ENCODE measurements at places on chromosomes 2 and 18.

GRCh38 chr18:59718108-59718463, 20.9 kb upstream of the CCBE1 start:
- no peak for DNase-seq

- peak; percentile 85 for DNase-seq
These were observed 17.1 kb upstream of the VPS4B start for GRCh38 chr18:63439334-63439733.

GRCh38 chr18:11828786-11829432, 22.3 kb upstream of the CHMP1B start:
- DNase-seq: no peak

GRCh38 chr2:101047075-101047766, 45.1 kb downstream of the RPL31 start:
- no peak for DNase-seq

- peak; percentile 55 for DNase-seq
These were observed 4.4 kb downstream of the ACTR3 start for GRCh38 chr2:113894156-113894743.

DNA sequence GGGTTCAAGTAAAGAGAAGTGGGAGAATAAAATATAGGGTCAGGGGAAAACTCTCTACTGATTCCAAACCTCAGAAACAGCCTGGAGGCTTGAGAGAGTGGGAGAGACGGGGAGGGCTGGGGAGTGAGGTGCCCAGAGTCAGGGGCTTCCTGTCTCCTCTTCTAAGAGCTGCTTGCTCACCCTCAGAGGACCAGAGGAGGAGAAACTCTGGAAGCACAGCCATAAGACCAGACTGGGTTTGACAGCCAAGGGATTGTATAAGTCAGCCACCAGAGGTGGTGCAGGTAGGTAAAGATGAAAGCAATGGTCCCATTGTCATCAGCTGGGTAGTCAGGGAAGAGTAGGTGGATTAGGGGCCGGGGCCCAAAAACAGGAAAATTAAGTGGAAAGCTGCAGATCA, 259.4 kb downstream of the TNS1 start:
- no peak for DNase-seq

- DNase-seq: no peak
These were observed 151.4 kb downstream of the TWIST2 start for GRCh38 chr2:238999291-238999741.

DNA sequence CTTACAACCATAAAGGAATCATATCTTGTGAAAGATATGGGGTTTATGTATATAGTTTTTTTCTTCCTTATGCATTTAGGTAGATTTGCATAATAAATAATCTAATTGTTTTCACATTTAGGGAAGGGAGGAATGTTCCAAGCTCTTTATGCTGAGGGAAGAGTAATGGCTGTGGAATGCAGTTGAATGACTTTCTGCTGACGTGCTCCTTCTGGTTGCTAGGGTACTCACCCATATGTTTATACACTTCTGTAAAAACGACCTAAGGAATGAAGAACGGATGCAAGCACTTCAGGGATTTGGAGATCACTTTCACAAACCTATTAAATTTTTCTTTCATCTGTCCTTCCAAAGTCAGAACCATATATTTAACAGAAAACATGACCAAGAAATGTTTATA, 29.2 kb upstream of the PPP4R1 start:
- no peak for DNase-seq

- peak; percentile 25 for DNase-seq
These were observed 80.5 kb downstream of the EHBP1 start for GRCh38 chr2:62785810-62786597.

DNA sequence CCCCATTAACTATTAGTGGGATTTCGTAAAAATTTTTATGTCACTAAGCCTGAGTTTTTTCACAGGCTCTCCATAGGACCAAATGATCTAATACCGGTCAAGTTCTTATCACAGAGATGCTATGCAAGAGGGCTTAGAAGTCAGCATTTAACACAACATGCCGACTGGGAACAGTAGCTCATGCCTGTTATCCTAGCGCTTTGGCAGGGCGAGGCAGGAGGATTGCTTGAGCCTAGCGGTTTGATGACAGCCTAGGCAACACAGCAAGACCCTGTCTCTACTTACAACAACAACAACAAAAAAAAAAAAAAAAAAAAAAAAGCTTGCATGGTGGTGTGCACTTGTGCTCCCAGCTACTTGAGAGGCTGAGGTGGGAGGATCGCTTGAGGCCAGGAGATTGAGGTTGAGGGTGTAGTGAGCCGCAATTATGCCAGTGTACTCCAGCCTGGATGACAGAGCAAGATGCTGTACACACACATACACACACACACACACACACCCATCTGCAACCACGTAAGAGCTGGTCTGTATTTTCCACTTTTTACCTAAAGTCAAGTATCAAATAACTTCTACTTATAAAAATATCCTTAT, 67.6 kb upstream of the FAM124B start:
- DNase-seq: no peak

DNA sequence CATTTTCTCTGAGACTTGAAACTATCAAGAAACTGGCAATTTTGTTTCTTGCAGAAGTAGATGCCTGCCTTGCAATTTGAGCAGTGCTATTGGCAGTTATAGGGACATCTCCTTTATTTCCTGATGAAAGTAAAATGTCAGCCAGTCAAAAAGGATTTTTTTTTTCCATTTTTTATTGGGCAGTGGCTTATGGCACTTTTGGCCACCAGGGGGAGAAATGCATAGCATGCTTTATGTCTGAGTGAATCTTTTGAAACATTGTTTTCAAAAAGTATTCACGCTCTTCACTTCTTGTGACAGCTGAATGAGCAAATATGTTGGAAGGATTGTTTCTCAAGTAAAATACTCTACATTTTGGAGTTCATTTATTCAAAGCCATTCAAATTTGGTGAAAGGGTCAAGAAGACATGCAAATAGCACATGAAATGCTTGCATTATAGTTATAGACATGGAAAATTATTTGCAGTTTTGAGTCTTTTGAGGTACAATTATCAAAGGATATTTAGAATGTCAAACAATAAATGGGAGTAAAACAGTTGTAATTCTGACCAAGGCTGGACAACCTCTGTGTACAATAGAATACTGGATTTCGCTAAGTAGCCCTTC, 491.0 kb downstream of the CDH2 start:
- DNase-seq: peak; percentile 57

GRCh38 chr2:151156431-151156830, 105.2 kb downstream of the RBM43 start:
- no peak for DNase-seq

GRCh38 chr2:242060212-242060835, 190.8 kb downstream of the RTP5 start:
- DNase-seq: peak; percentile 4

GRCh38 chr2:27308359-27308881, at the start of gene UCN:
Gene UCN (minus strand): TSS chr2:27308445. CDS start chr2:27307895, 550 bp downstream.
- DNase-seq: peak; percentile 36

DNA sequence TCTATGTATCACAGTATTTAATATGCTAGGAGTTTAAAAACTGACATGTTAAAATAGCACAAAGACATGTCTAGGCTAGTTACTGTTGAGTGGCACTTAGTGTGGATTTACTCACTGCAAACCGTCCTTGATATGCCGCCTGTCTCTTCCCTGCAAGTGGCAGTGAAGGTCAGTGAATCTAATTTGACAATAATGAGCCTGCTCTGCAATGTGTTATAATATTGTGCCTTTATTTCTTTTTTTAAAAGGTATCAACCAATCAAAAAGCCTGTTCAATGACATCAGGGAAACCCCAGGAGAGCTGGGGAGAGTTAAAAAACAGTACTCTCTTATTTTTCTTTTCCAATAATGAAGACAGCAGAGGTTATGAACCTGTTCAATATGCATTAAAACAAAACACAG, 384.1 kb downstream of the ERBB4 start:
- no peak for DNase-seq

DNA sequence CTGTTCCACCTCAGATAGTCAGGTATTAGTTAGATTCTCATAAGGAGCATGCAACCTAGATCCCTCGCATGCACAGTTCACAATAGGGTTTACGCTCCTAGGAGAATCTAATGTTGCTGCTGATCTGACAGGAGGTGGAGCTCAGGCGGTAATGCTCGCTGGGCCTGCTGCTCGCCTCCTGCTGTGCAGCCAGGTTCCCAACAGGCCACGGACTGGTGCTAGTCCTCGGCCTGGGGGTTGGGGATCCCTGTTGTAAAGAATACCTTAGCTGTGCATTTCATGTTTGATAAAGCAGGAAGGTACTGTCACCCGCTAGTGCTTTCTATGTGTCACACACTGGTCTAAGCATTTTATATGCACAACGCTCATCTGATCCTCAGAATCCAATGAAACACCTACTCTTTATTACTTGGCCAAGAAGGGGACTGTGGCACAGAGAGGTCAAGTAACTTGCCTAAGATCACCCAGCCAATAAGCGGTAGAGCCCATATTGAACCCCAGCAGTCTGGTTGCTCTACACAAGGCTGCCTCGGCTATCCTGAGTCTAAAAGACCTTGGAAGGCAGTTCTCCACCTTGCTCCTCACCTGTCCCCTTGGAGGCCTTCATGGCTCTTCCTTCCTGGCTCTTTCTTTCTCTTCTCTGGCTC, 35.8 kb downstream of the SLC4A3 start:
- DNase-seq: no peak

DNA sequence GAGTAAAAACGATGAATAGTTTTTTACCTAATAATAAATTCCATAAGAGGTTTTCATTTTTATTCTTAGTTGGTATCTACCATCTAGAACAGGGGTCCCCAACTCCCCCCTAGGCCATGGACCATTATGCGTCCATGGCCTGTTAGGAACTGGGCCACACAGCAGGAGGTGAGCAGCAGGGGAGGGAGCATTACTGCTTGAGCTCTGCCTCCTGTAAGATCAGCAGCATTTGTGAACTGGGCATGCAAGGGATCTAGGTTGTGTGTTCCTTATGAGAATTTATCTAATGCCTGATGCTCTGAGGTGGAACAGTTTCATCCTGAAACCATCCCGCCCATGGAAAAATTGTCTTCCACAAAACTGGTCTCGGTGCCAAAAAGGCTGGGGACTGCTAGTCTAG, 5.9 kb downstream of the TIA1 start:
- no peak for DNase-seq

DNA sequence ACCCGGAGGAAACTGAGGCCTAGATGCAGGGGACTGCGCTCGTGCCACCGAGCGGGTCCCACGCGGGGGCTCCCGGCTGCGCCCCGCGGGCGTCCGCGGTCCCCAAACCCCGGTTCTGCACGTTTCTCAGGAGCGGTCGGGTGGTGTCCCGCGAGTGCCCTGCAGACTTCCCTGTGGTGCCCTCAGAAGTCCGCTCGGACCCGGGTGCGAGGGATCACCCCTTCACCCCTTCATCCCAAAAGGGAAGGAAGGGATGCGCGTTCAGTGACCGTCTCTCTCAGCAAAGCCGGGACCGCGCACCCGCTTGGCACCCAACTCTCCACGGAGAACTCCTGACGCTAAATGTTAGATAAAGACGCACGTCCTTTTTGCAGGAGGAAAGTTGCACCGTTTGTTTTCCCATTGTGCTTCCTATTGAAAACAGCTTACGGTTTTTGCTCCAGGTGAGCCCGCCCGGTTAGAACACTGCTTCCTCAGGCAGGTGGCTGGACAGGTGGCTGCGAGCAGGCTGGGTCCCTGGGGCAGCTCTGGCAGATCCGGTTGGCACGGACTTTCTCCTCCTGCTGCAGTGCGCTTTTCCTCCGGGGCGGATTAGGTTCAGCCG, 779 bp downstream of the DGKD start:
- peak; percentile 50 for DNase-seq

- DNase-seq: no peak
These were observed 21.2 kb downstream of the PARD3B start for GRCh38 chr2:204566439-204566838.

DNA sequence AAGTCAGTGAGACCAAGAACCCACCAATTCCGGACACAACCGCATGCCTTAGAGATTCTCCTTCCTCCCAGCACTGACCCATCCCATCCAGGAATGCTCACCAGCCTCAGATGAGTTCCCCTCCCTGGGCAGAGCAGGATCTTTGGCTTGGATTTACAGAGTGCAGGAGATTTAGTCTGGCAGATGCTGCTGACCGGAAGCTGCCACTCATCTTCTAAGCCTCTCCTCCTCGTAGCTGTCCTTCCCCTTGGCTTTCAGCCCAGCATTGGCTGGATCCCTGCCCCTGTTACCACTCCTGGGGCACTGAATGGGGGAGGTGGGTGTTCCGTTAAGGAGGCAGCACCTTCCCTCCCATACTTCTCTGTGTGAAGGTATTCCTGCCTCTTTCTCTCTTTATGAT, 53.2 kb downstream of the VWA3B start:
- no peak for DNase-seq

DNA sequence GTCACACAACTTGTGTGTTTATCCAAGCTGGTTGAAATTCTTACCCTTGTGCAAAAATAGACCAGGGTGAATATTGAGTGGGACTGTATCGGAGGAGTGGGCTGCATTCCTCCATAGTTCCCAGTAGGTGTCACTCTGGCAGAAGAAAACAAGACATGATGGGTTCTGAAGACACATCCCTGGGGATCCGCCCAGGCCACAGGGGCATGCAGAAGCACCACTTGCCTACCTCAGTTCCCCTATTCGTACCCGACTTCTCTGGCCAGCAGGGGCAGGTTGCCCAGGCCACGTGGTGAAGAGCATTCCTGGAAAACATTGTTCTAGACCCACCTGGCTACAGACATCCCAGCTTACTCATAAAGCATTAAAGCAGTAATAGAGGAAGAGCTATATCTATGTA, 168.2 kb downstream of the FAM210A start:
- DNase-seq: peak; percentile 84

- peak; percentile 65 for DNase-seq
These were observed 13.7 kb downstream of the HES6 start for GRCh38 chr2:238225911-238226697.

DNA sequence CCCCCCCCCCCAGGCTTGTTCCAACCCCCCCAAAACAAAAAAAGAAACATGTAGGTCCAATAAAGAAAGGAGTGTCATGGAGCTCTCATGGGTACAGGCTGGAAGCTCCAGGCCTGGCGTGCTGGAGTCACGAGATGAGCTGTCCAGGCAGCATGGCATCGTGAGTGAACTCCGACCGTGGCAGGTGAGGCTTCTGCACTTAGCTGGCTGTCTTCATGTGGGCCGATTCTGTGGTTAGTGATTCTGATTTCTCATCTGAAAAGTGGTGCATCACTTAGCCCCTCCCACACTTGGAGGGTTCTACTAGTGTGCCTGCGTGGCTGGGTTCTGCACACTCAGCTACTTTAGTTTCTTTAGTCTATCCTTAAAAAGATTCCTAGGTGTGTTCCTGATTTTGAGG, 126.4 kb upstream of the MGAT5 start:
- DNase-seq: no peak

DNA sequence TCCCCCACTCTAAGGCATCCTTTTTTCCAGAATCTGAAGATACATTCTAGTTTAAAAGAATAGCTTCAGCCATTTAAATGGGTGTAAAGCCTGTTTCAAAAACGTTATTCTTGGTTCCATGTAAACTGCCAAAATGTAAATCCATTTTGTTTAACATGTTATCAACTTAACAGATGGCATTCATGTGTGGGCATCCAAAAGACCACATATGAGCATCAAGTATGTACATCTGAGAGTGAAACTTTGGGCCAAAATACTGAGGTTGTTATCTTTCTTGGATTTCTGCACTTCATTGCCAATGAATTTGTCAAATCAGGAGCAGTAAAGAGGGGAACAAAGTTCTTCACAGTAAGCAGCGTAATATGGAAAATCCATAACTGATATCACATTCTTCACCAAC, 395.4 kb downstream of the ZNF804A start:
- no peak for DNase-seq

All from hematopoietic multipotent progenitor cell treated with erythropoietin and hydrocortisone succinate and interleukin-3 and kit ligand, for 6 days (in vitro differentiated cells).